ENCODE measurements at places on chromosomes 7 and 10.

DNA sequence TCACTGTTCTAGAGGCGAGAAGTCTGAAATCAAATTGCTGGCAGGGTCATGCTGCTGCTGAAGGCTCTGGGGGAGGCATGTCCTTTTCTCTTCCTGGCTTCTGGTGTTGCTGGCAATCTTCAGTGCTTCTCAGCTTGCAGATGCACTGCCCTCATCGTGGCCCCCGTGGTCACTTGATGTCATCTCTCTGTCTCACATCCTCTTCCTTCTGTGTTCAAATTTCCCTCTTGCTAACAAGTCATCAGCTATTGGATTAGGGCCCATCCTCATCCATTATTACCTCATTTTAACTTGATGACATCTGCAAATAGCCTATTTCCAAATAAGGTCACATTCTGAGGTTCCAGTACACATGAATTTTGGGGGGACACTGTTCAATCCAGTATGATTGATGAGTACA lies 36.6 kb upstream of the SRGN start:
- no peak for DNase-seq

DNA sequence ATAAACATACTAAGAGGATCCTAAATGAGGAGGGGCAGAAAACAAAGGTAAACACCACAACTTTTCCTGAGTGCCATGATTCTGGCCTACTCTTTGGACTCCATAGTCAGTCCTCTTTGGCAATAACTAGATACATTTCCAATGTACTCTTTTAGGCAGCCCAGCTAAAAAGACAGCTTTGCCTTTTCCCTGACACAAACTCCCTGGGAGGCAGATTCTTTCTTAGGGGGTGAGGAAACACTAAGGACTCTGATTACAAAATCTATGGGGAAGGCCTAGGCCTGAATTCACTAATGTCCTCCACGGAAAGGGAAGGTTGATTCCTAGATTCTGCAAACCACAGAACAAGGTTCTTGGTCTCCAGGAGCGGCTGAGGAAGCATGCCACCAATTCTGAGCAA lies 25.8 kb downstream of the FBXW4 start:
- no peak for DNase-seq

- DNase-seq: no peak
Measured at GRCh38 chr10:89278034-89278535, 23.8 kb upstream of the IFIT2 start.

- DNase-seq: no peak
Measured at GRCh38 chr7:75625868-75626267, 112.9 kb downstream of the HIP1 start.

- no peak for DNase-seq
Measured at GRCh38 chr10:61890430-61890829, 11.1 kb upstream of the ARID5B start.

GRCh38 chr7:1663223-1663622 lies 6.9 kb upstream of the ELFN1 start:
- no peak for DNase-seq

DNA sequence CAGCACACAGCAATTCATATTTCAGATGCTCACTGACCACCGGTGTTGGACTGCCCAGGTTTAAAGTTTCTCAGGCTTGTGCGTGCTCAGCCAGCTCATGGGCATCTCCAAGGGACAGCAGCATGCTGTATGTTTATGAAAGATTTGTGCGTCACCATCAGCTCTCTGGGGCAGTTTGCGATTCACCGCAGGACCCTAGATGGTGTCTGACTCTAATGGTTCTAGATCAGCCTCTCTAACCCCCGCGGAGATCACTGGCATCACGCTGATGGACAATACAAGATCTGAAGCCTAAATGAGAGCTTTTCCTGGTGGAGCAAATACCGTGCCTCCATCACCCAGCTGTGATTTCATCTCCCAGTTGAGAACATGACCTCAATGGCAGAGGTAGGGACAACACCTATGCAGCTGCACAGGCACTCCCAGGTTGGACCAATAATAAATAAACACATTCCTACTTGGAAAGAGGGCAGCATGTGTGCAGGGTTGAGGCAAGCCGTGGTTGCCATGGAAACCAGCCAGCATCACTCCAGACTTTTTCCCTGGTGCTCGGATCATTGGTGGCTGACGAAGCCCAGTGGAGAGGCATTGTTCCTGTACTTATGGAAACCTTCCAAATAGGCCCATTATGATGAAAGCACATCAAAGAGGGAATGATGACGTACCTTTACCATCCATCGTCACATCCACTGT lies 253.6 kb downstream of the KCNMA1 start:
- DNase-seq: no peak

DNA sequence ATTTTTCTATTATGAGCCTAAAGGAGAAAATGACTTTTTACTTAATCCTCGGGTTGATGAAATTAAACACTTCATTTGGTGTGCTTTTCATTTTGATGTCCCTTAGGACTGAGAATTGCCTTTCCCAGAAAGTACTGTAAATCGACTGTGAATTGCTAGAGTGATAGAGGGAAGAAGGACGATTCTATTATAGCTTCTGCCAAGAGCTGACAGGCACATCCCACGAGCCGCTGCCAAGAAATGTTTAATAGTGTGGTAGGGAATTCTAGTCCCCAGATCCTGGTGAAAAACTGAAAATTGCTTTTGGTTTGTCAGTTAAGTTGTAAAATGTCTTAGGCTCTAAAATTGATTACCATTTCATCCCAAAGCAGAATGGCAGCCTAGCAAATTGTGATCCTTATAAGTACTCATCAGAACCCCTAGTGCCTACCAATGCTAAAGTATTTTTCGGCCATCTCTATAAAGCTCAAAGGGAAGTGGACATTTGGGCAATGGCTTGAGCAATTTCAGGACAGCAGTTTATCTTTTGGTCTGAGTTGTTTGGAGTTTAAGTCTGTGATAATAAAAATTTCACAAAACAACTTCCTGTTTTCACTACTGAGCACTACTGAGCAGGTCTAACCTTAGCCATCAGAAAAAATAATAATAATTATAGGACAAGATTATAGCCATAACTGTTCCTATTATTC lies 44.6 kb upstream of the HYCC1 start:
- DNase-seq: no peak

DNA sequence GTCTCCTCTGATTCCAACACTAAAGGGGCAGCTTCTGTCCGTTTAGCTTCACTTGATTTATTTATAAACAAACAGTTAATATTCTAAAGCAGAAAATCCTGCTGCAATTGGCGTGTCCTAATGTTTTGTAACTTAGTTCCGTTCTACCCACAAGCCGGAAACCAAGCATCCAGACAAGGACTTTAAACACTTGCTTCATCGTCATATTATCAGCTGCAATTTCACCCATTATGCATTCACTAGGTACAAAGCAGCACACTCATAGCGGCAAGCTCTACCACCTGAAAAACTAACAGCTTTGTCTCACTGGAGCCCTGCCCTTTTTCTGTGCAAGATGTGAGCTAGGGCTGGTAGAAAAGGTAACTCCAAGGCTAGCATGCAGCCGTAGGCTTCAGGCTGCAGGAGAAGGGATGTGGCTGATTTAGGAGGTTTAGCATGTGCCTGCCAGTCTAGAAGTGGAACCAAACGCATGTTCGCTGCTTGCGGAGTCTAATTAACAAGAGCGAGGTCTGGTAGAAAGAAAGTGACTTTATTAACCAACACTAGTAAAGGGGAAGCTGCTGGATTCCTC lies 43.7 kb upstream of the BPGM start:
- no peak for DNase-seq

GRCh38 chr10:69467928-69468750 lies 16.9 kb downstream of the TSPAN15 start:
- DNase-seq: no peak

DNA sequence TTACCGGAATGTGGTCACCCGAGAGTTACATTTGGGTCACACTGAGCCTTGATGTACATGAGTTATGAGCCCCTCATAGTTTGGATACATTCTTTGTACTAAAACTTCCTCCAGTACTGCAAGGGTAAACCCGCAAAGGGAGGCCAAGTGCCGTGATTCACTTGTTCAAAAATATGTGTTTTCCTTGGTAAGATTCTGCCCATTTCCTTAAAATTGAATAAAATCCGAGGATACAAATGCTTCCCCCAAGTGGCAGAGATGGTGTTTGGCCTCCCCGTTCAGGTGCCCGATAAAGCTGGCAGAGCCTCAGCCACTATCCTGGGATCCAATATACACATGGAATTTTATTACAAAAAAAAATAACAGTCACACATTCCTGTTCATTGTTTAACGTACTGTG lies 268.3 kb downstream of the DIP2C start:
- no peak for DNase-seq

DNA sequence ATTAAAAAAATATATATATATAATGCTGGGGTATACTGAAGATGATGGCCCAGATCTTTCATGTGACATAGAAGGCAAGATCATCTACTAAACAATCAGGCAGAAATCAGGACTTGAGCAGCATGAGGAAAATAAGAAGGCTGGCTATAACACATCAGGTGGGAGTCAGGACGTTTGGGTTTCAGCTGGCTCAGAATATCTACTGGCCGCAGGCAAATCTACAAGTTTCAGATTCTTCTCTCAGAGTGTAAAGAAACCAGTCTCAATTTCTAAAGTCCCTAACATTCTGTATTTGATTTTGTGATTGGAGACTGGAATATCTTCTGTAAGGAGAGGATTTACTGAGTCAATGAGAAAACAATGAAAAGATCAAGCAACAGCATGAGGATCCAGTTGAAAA lies 37.7 kb upstream of the FAM3C start:
- DNase-seq: no peak

DNA sequence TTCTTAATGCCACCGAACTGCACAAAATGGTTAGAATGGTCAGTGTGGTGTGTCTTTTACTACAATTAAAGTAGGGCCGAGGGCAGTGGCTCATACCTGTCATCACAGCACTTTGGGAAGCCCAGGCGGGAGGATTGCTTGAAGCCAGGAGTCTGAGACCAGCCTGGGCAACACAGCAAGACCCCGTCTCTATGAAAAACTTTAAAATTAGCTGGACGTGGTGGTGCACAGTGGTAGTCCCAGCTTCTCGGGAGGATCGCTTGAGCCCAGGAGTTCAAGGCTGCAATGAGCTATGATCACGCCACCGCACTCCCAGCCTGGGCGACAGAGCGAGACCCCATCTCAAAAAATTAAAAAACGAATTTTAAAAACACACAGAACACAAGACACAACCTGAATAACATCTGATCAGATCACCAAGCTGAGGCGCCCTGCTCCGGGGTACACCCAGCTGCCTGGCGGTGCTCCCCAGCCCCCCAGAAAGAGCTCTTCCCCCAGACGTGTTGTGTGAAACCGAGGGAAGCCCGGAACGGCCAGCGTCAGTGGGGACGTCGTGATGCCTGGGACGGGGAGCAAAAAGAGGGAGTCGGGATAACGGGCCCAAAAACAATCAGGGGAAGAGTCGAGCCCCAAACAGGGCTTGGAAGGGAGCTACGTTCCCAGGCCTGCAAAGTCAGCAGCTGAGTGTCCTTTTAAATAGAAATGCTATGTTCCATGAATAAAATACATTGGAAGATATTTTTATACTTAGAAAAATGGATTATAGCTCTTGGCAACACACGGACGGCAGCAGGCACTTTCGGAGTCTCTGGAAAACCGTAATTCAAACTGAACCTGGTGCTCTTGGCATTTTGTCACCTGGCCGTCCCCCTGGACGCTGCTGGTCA lies 80.7 kb upstream of the PDGFA start:
- no peak for DNase-seq

DNA sequence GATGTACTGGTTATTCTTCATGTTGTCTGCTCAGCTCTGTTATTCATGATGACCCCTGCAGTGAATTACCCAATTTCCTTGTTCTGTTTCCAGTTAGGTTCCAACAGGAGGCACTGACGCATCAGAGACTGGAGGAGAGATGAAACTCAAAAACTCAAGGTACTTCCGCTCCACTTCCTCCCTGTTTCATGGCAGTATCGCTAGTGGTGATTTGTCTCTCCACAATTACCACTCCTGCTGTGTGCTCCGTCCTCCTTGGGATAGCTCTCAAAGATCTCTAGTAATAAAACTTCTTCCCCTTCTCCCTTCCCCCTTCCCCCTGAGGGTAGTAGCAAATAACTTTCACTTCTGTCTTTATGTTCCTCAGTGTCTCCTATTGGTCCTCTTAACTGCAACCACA lies 107.4 kb upstream of the ABCB5 start:
- DNase-seq: no peak

DNA sequence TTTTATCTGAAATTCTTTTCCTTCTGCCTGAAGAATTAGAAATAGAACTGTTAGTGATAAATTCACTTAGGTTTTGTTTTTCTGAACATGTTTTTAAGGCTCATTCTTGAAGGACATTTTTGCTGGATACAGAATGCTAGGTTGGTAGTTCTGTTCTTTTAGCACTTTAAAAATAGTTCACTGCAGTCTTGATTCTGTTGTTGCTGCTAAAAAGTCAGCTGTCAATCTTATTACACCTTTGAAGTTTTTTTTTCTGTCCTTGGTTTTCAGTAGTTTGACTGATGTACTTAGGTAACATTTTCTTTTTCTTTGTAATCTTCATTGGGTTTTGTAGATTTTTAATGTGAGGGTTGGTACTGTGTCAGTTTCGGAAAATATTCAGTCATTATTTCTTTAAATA lies 48.7 kb downstream of the C1GALT1 start:
- DNase-seq: no peak

GRCh38 chr10:118564652-118565051 lies 30.8 kb downstream of the PRLHR start:
- DNase-seq: no peak

- no peak for DNase-seq
Measured at GRCh38 chr10:46541017-46541661, 15.3 kb downstream of the GPRIN2 start.

GRCh38 chr10:61078542-61079275 lies 134.7 kb upstream of the RHOBTB1 start:
- no peak for DNase-seq

GRCh38 chr7:33921216-33921938 lies 16.0 kb downstream of the BMPER start:
- no peak for DNase-seq

GRCh38 chr7:116500078-116500853 lies 728 bp downstream of the CAV2 start:
- peak; percentile 57 for DNase-seq

GRCh38 chr7:258476-259190 lies 31.3 kb upstream of the FOXL3 start:
- no peak for DNase-seq

DNA sequence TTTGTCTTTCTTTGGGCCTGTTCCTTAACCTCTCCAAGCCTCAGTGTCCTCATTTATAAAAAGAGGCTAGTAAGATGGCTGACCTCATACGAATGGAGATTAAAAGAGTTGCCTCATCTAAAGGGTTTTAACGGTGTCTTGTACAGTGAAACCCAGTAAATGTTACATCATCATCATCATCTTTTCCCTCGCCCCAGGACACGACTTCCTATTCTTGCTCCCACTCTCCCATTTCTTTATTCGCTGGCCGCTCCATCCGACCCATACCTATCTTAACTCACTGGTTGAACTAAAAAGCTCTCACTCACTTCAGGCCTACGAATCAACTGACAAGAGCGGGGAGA lies 554 bp downstream of the FRA10AC1 start:
- DNase-seq: no peak

- no peak for DNase-seq
Measured at GRCh38 chr10:89351780-89352597, 24.2 kb downstream of the IFIT3 start.

DNA sequence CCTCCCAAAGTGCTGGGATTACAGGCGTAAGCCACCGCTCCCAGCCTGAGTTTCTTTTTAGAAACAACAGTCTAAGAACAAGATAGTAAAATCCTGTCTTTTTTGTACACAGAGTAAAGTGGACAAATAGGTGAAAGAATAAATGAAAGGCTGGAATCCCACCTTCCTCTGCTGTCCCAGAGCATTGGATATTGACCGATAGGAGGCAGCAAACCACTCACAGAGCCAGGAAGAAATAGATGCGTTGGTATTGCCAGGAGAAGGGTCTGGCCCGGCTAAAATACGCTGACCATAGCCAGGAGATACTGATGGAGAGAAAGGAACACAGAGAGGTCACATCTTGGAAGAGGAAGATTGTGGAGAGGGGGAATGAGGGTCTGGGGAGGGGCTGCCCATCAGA lies 11.4 kb upstream of the ZNF12 start:
- DNase-seq: no peak

All from stimulated activated CD4-positive, alpha-beta T cell treated with anti-CD3 and anti-CD28 coated beads, Interleukin-2, amount 100 ng/mL, for 24 hours (primary cell).